Sciatic nerve (tissue), 2 donors: ENCODE measurements at places on chromosomes 3 and 15.

DNA sequence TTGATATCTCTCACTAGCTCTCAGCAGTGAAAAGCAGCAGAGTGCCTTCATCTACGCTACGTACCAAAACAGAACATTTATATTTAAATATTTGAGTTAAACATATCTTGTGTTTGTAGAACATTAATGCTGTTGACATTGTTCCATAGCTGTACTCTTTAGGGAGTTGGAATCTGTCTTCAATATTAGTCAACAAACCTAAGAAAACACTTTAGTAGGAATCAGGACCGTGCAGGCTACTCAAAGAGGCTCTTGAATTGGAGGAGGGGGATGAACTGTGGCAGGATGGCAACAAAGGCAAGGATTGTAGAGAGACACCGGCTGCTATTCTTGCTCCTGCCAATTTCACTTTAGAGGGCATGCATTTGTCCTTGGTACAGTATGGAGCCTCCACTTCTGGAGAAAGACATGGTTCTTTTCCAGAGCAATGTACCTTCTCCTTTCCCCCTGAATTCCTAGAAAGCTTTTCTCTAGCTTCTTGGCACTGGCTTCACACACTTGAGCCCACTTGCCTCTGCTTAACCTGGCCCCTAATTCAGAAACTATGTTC lies 265.9 kb downstream of the CD47 start:
- DNase-seq: no peak

- peak; percentile 35 for DNase-seq
Observed at GRCh38 chr15:99963096-99963825, 230.0 kb upstream of the LYSMD4 start.

DNA sequence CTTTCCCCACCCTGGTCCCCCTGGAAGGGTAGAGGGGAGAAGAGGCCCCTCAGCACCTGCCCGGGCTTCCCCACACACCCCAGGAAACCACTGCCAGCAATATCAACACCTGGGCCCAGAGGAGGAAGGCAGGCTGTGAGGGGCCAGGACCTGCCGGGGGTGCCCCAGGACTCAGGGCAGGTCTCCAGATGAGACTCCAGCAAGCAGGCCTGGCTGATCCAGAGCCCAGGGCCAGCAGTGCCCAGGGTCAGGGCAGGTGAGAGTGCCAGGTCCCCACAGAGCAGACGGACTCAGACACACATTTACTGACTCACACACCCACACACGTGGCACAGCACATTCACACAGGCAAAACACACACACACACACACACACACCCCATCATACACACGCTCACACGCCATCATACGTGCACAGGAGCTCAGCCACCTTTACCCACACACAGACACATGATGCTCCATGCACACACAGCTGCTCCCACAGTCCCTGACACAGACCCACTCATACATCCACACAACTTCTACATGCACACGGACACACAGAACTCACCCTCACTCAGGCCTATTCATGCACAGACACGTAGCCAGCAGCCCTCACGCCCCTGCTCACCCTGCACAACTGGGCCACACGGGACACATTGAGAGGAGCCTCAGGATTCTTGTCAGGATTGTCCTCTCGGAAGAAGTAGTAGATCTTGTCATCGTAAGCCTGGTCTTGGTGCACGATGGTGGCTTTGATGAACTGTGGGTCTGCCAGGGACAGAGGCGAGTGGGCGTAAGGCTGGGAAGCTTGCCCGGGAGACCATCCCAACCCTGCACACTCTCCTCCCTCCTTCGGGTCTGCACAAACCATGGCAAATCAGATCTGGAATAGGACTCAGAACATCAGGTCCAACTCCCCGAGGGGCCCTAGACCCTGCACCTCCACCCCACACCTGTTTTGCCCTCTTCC lies 17.5 kb downstream of the SEMA7A start:
- DNase-seq: no peak

DNA sequence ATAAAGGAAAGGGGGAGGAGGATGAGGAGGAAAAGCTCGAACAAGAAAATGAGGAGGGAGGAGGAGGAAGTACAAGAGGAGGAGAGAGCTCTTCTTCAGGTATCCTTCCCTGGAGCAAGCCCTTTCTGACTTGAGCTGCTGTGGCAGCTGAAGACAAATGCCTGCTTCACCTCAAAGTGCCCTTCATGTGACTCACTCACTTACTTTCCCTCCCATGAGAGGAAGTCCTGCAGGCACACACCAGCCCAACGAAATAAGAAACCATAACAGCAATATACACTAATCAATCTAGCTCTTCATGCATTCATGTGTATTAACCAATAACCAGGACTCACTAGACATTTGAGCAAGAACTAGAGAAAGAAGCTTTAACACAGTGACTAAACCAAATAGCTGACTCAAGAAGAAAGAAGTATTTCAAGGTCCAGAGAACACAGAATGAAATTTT lies 251.9 kb downstream of the IGSF11 start:
- DNase-seq: no peak

- DNase-seq: no peak
Observed at GRCh38 chr3:58082047-58082446, 73.8 kb downstream of the FLNB start.

DNA sequence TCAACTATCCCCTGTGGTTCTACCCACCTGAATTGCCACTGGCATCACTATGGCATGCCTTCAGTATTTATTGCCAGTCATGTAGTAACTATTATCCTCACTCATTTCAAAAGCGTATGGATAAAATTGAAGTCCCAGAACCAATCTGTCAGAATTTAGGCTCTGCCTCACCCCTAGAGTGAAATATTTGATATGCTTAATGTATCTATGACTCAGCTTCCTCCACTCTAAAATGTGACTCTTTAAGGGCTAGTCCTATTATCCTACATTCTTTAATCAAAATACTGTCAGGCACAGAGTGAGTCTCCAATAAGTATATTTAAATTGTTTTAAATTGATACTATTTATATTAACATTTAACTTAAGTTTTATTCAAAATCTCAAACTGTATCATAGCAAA lies 27.6 kb downstream of the ARPP21 start:
- no peak for DNase-seq

DNA sequence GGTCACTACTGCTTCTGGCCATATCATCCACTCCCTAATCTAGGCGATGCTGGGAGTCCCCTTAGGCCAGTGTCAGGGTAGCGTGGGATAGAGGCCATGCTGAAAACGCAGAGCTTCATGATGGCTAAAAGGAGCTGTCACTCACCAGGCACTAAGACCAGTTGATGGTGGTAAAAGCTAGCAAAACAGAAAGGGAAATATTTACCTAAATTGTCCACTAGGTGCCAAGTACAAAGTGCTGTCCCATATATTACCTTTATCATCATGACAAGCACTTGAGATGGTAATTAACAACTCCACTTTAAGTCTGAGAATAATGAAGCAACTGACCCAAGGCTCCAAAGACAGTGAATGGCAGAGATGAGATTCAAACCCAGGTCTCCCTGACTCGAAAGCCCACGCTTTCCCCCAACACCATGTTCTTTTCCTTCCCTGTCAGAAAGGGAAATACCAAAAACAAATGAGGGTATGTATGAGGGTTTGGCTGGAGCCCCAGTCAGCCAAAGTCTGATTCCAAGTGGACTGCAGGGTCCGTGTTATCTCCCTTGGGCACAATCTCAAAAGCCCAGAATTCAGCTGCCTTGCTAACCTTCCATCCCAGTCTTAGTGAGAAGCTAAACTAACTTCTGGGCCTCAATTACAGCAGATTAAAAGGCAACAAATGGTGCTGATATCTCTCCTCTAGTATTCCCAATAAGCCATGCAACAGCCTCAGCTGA lies 84.7 kb downstream of the RBPMS2 start:
- DNase-seq: no peak

- DNase-seq: no peak
Observed at GRCh38 chr15:51444807-51445206, 103.4 kb downstream of the GLDN start.

GRCh38 chr3:150146991-150147761 lies 176.5 kb upstream of the PFN2 start:
- no peak for DNase-seq

DNA sequence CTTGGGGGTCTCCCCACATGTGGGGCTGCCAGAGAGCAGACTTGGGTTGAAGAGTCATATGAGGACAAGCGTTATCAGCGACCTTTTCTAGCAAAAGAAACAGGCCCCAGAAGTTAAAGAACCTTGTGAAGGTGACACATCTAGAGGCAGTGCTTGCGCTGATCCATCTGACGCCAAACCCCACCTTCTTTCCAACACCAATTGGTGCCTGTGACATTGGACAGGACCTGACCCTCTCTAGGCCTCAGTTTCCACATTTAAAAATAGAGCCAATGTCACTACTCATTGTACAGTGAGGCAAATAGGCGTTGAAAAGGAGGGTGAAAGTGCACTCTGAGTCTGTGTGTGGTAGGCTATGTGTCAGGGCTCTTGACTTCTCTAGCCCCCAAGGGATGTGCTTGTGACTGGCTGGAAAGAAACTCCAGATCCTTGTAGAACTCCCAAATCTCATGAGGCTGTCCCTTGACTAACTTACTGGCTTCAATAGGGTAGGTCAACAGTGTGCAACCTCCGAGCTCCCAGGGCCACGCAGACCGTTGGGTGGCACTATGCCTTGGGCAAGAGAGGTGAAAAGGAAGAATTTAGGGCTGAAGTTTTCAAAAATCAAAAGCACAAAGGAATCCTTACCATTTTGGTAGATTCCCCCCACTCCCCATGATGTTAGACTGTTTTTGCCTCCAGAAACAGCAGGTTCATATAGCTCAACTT lies 666 bp upstream of the FAM219B start:
- DNase-seq: no peak

DNA sequence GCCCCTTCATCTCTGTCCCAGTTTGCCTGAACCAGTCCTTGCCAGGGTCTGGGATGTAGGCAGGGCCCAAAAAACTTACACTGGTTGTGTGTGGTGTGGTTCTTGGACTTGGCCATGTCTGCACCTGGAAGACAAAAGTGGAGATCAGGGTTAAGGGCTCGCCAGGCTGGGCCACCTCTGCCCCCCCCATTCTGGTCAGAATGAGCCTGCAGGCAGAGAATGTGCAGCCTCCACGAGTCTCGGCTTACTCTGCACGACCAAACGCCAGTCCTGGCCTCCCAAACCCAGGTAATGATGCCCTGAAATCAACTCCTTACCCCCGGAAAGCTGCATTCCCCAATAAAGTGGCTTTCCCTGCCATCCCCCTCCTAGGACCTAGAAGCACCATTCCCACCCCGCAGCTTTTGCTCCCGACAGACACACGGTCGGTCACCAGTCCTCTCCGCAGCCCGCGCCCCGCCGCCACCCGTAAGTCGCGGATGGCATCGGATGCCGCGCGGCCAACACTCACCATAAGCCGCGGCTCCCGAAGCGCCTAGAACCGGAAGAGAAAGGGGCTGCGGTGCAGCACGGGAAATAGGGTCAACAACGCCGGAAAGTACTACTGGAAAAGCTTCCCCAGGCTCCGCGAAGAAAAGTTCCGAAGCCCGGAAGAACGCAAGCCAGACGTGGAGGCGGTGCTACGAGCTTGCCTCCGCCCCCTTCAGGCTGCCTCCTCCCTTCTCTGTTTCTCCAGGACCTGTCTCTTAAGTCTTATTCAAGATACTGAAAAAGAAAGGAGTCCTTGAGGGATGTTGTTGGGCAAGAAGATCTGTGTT lies at the start of gene RPL29:
Gene RPL29 (minus strand): TSS at position 550 of the 818 bp plus-strand sequence. CDS start 434 bp downstream, at position 116.
- peak; percentile 93 for DNase-seq

DNA sequence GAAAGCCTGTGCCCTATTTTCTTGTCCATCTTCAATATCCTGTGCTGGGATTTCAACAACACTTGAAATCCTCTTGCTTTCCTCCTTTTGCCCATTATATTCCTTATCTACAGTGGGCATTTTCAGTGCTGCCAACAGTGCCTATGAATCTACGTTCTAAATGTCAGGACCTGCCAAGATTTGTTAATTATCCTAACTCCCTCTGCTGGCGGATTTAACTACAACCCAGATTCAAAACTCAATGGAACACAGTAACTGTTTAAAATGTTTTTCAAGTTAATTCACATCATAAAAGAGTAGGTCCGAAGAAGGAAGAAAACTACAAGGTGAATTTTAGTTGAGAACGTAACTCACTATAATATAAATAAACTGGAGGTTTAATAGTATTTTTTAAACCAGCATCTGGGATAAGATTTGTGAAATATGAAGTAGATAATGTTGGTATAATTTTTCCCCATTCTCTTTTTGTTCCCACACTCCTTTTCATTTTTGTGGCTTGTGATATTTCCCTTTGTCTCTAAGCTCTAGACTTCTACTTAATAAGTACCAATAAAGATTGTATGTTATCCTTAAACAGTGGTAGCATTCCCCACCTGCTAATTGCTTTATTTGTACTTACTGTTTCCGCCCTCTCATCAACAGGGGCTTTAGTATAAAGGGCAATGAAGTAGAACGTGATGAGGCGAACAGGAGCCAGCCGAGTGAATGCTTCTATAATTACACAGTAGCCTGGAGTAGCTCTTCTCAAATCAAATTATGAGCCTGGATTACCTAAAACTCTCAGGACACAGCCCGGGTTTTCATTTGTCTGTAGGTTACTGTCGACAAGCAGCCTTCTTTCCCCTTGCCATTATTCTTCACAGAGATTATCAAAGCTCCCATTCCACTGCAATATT lies 302.5 kb upstream of the ATP11B start:
- DNase-seq: no peak

- no peak for DNase-seq
Observed at GRCh38 chr3:121243208-121243607, 302.6 kb downstream of the POLQ start.

DNA sequence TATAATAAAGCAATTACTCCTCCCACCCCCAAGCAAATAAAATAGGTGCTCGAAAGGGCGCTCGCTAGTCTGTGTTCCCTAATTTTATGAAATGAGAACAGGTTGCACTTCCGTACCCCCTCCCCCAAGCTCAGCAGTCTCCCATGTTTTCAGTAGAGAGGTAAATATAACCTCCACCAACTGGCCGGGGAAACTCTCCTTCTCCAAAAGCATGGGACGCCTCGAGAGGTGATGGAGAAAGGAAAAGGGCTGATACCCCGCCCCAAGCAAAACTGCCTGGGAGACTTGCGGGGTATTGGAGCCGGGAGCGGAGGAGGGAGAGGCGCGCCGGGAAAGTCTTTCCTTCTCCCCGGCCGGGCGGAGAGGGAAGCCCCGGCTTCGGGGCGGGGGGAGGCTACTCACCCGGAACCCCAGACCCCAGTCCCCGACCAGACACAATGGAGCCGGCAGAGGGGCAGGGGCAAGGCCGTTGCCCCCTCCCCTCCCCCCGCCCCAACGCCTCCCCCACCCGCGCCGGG lies 605 bp downstream of the DCUN1D1 start:
- DNase-seq: no peak
